ENCODE measurements at places on chromosomes 1 and 21.

DNA sequence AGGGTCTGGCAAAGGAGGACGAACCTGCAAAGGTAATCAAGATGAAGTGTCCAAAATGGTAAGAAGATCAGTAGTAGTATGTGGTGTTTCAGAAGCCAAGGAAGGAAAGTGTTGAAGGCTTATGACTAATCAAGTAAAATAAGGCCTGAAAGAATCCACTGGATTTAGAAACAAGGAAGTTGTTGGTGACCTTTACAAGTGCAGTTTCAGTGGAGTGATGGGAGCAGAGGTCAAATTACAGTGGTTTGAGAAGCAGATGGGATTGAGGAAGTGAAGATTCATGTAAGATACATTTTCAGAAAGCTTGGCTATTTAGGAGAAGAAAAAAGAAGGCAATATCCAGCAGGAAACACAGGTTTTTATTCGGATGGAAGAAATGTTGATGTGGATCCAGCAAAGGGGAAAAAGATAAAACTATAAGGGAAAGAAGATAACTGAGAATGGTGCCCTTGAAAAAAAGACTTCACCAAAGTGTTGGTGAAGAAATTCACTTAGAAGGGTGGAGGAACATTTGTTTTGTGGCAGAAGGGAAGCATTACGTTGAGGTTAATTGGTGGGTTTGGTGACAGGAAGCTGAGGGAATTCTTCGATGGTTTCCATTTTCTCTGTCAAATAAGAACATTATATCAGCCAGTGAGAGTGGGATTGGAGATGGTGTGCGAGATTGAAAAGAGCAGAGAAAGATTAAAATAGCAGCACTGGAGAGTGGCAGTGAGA, 2.1 kb downstream of the ARMH1 start:
- no peak for DNase-seq

DNA sequence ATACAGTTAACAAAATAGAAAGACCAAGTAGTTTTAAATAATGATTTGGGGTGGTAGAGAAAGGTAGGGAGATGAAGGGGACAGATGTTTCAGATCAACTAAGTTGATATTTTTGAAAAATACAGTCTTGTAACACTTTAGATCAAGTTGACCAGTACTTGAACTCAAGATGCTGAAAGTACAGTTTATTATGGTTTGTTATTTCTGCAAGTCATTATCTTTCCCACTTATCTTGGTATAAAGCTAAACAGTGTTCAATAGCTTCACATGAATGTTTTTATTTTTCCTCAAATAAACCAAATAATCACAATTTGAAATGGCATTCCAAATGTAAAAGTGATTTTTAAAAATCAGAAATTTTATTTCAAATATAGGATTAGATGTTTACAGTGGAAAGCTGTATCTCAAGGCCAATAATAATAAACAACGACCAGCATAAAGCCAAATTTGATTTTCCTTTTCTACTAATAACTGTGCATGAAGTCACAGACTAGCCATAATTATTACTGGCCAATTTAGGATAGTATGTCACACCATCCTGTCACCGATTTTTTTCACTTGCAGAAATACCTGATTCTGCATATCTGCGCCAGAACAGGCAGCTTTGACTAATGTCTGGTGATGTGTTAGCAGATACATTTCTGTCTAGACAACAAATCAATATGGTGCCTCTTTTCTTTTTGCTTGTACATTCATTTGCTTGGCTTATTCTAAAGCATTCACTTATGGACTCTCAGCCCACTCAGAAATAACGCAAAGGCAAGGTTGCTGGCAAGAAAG, 320.2 kb downstream of the TM2D1 start:
- DNase-seq = no peak

DNA sequence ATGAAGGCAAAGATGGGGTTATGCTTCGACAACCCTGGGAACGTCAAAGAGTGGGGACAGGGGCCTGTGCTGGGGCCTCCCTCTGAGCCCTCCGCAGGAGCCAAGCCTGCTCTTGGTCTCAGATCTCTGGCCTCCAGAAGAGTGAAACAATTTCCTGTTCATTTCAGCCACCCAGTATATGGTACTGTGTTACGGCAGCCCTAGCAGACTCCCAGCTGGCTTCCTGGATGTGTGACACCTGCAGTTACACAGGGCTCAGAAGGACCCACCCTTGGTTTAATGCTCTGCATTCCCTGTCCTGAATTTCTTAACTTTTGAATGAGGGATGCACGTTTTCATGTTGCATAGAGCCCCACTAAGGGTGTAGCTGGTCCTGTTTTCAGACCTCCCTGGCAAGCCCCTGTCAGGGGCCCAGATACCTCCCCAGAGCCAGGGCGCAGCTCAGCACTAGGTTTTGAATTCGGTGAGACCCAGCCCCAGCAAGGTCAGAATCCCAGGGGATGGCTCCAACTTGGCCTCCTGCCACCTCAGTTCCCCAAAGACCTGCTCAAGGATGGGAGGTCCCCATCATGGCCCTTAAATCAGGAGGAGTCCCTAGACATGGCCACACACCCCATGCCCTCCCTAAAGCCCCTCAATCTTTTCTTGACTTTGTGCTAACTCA, 79.0 kb upstream of the IFFO2 start:
- DNase-seq = no peak

GRCh38 chr1:234173968-234174367, 199.3 kb upstream of the COA6 start:
- DNase-seq = no peak

- DNase-seq = no peak
Measured at GRCh38 chr1:19313961-19314882, 2.1 kb downstream of the SLC66A1 start.

DNA sequence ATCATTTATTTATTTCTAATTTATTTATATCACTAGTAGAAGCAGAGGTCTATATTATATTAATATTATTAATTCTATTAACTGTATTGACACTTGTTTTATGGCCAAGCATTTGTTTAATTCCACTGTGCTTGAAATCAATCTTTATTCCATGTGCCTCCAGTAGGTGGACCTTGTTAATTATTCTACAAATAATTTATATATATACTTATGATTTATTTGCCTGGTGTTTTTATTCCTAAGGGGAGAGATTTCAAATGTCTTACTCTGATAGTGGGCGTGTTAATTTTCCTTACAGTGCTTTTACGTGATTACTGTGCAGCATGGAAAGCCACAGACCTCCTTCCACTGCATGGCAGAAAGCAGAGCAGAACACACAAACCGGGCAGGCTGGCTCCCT, 17.5 kb upstream of the OR6N2 start:
- DNase-seq = no peak

DNA sequence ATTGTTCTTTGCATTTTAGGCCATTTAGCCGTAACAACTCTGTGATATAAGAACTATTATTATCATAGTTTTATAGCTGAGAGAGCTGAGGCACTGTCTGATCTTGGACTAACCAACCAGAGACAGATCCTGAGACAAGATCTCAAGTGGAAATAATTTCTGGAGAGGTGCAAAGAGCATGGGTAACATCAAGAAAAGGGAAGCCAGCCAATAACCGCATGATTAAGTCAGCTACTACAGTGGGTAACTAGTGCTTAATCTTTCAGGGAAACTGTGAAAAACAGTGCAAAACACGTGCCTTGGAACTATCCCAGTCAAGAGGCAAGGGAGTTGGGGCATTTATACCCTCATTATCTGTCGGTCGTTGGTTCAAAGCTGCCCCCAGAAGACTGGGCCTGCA, 105.8 kb downstream of the OMA1 start:
- no peak for DNase-seq

DNA sequence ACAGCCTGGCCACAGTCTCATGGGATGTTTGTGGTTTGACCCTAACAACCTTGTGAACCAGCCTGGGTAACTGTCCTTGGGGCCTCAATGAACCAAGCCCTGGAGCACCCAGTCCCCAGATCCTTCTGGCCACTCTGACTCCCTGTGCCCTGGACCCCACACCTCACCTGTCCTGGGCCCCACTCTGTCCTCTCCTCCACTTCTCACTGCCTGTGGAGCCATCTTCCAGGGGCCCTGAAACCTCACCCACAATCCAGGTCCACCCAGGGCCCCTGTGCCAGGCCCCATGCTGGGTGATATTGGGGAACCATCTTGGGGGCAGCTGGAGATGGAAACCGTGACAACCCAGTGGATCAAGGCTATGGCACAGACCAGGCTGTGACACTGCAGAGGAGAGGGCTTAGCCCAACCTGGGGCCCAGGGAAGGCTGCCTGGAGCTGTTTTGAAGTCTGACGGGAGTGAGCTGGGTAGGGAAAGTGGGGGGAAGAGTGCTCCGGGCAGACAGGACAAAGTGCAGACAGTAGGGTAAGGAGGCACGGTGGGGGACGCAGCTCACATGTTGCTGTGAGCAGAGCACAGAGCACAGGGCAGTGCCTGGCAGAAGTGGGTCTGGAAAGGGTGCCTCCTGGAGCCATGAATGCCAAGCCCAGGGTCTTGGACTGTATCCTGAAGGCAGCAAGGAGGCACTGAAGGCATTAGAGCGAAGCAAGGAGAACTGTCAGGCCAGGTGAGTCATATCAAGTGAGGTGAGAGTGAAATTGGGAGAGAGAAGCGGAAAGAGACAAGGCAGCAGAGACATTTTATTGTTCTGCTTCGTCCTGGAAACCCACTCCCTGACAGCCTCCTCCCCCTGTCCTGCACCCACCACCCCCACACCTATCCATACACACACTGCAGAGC, 12.1 kb upstream of the LRP8 start:
- no peak for DNase-seq

DNA sequence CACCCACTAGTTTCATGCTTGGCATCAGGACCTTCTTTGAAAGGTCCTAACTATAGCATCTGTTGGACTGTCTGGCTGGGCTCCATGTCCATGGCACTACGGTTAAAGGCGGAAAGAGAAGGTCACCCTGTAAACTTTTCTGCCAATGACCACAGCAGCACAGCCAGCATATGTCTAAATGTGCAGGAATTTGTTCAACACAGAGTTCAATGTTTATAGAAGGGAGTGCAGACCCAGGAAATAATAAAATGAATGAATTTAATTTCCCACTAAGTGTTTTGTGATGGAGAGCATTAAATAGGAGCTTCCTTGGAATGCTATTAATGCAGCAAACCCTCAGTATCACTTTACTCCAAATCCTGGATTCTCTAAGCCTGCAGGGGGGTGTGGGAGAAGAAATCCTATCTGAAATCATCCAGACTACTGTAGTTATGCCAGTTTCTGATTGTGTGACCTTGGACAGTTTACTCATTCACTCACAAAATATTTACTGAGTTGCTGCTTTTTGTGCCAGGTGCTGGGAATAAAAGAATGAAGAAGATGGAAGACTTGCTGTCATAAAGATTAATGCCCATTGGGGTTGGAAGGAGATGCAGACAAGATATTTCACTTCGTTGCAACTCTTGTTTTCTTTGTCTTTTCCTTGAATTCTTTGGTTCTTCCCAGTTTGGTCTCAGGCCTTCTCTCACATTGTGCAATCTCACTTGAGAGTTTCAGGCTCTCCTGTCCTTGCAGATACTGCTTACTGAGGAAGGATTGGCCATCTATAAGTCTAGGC, 195.0 kb downstream of the ROR1 start:
- DNase-seq = no peak

GRCh38 chr1:204975021-204975420, 68.0 kb upstream of the CNTN2 start:
- DNase-seq = no peak

- no peak for DNase-seq
Measured at GRCh38 chr1:114135786-114136185, 17.9 kb downstream of the SYT6 start.

GRCh38 chr1:47839433-47839760, 157.8 kb downstream of the TRABD2B start:
- DNase-seq = no peak

DNA sequence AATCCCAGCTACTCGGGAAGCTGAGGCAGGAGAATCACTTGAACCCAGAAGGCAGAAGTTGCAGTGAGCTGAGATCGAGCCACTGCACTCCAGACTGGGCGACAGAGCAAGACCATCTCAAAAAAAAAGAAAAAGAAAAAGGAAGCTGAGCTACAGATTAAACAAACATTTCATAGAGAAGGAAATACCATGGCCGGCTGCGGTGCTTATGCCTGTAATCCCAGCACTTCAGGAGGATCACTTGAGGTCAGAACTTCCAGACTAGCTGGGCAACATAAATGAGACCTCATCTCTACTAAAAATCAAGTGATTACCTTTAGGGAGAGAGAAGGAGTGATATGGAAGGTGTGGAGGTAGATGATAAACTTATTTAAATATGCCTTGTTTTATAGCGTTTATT, 14.0 kb upstream of the CFAP126 start:
- no peak for DNase-seq

GRCh38 chr1:21564521-21565095, 55.4 kb downstream of the ALPL start:
- DNase-seq = no peak

GRCh38 chr1:154609398-154610380, 1.7 kb upstream of the ADAR start:
- DNase-seq = peak; percentile 39
